Activated CD8-positive, alpha-beta T cell treated with anti-CD3 and anti-CD28 coated beads for 36 hours (primary cell): ENCODE measurements at places on chromosomes 2 and 18. TPM values are rescaled to one million over a fixed set of nuclear protein-coding genes. Genes with fewer than 3 reads are reported as not detected.
A peak's percentile ranks its signal among the peaks of the same experiment; 100 is the strongest.

GRCh38 chr2:10891848-10892247 is 19.9 kb upstream of the KCNF1 start:
- no peaks in the 10 kb centered on the region for H3K4me1 ChIP-seq
- DNase-seq: no peak
- H3K27me3 ChIP-seq: peaks cover 9% of the 10 kb centered on the region
- no peak overlapping the region for H3K4me3 ChIP-seq

GRCh38 chr18:46338205-46338604 is 234.0 kb downstream of the HAUS1 start:
- peaks cover 50% of the 10 kb centered on the region for H3K27me3 ChIP-seq
- peaks cover 23% of the 10 kb centered on the region for H3K4me1 ChIP-seq
- no peak for DNase-seq
- H3K27ac ChIP-seq: no peak overlapping the region
- no peaks in the 10 kb centered on the region for H3K36me3 ChIP-seq

GREB1 gene
- total RNA-seq: 1.5 TPM

TXNDC2 gene
- total RNA-seq: not detected

- no peaks in the 10 kb centered on the region for H3K36me3 ChIP-seq
- no peaks in the 10 kb centered on the region for H3K4me1 ChIP-seq
- H3K27ac ChIP-seq: no peak overlapping the region
- no peak overlapping the region for H3K4me3 ChIP-seq
- peaks cover 14% of the 10 kb centered on the region for H3K27me3 ChIP-seq
Measured at GRCh38 chr2:71530641-71531332, 77.4 kb downstream of the DYSF start.

GRCh38 chr2:21043744-21044532 is at the start of gene APOB:
TSS of gene APOB (minus strand) at chr2:21044073. CDS start at chr2:21043945, 128 bp downstream.
- no peaks in the 10 kb centered on the region for H3K36me3 ChIP-seq
- peaks cover 3% of the 10 kb centered on the region for H3K4me1 ChIP-seq
- H3K4me3 ChIP-seq: no peak within 1 kb of the TSS
- H3K27me3 ChIP-seq: peaks cover 14% of the 10 kb centered on the region
- DNase-seq: no peak

- H3K4me1 ChIP-seq: no peaks in the 10 kb centered on the region
- no peak overlapping the region for H3K4me3 ChIP-seq
- H3K27me3 ChIP-seq: no peaks in the 10 kb centered on the region
- H3K36me3 ChIP-seq: no peaks in the 10 kb centered on the region
- DNase-seq: no peak
Measured at GRCh38 chr2:194105358-194105757, 1551.7 kb upstream of the SLC39A10 start.

CPO gene
- total RNA-seq: not detected

CLK1 gene
- total RNA-seq: 121 TPM

GRCh38 chr18:36176711-36177110 is 10.6 kb upstream of the MOCOS start:
- peaks cover 26% of the 10 kb centered on the region for H3K36me3 ChIP-seq
- peaks cover 10% of the 10 kb centered on the region for H3K4me1 ChIP-seq
- H3K27me3 ChIP-seq: no peaks in the 10 kb centered on the region
- no peak overlapping the region for H3K27ac ChIP-seq
- H3K4me3 ChIP-seq: no peak overlapping the region
- no peak for DNase-seq

GRCh38 chr2:182585001-182585400 is 131.1 kb upstream of the DNAJC10 start:
- H3K36me3 ChIP-seq: no peaks in the 10 kb centered on the region
- H3K4me3 ChIP-seq: no peak overlapping the region
- DNase-seq: no peak
- no peak overlapping the region for H3K27ac ChIP-seq
- no peaks in the 10 kb centered on the region for H3K27me3 ChIP-seq
- H3K4me1 ChIP-seq: no peaks in the 10 kb centered on the region

DNA sequence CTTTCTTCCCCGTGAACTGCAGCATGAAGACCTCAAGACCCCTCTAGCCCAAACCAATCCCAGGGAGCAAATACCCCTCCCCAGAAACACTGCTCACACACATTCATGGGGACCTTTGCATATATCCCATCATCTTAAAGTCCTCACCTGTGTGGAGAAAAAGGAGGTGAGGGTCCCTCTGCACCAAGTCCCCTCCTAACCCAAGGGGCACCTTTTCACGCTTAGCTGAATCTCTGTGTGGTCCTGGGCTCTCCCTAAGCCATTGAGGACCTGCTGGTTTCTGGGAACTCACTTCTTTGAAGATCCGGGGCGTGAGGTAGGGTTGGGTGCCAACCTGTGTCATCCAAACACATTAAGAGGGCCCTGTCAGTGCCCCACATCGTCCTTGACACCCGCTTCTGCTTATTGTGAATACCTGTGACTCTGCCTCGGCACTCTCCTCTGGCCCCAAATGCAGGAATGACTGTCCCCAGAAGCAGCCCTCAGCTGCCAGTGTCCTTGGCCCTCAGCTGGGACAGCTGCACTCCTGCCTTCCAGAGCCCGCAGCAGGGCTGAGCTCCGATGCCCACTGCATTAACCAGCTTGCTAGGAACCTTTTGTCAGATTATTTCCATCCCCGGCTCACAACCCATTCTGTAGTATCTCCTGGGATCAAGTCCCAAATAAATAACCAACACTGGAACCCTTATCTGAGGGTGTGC is 41.3 kb upstream of the ITM2C start:
- no peak for DNase-seq
- peaks cover 24% of the 10 kb centered on the region for H3K27me3 ChIP-seq
- H3K4me3 ChIP-seq: no peak overlapping the region
- peaks cover 8% of the 10 kb centered on the region for H3K36me3 ChIP-seq
- peaks cover 11% of the 10 kb centered on the region for H3K4me1 ChIP-seq
- no peak overlapping the region for H3K27ac ChIP-seq

FEV gene
- total RNA-seq: not detected

- H3K4me1 ChIP-seq: no peaks in the 10 kb centered on the region
- H3K27ac ChIP-seq: no peak overlapping the region
- H3K36me3 ChIP-seq: no peaks in the 10 kb centered on the region
- no peaks in the 10 kb centered on the region for H3K27me3 ChIP-seq
Measured at GRCh38 chr2:71499691-71500090, 46.3 kb downstream of the DYSF start.

DNA sequence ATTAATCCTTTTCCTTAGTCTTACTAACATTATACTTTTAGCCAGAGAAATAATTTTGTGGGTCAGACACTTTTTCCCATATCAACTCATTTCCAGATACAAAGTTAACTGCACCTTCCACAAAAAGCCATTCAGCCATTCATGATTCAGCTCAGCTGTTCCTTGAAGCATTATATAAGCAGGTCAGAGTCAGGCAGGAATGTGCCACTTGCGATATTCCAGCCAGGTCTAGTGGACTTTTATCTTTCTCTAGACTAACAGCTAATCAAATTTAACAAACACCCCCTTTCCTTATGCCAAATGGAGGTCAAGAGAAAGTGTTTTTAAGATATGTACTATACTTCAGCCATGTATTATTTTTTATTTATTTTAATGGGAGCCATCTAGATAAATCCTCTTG is 75.6 kb upstream of the EPB41L3 start:
- H3K27me3 ChIP-seq: peaks cover 5% of the 10 kb centered on the region
- no peaks in the 10 kb centered on the region for H3K36me3 ChIP-seq
- DNase-seq: no peak
- H3K4me3 ChIP-seq: no peak overlapping the region

DNA sequence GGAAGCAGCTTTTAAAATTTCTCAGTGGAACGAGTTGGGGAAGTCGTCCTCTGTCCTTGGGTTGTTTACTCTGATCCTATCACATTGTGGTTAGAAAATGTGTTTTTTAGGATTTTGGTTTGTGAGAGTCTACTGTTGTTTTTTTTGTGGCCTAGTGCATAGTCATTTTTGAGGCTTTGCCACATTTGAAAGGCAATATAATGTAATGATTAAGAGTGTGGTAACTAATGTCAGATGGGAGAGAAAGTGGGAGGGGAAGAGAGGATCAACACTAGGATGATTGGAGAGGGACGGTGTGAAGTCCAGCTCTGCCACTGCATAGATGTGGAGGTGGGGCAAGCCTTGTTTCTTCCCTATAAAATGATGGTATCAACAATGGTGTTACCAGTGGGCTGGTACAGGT is 8.5 kb downstream of the SP140L start:
- peak overlapping the region; percentile 88 for H3K27ac ChIP-seq
- DNase-seq: no peak
- H3K36me3 ChIP-seq: peaks cover 65% of the 10 kb centered on the region
- H3K27me3 ChIP-seq: no peaks in the 10 kb centered on the region
- peak overlapping the region; percentile 63 for H3K4me3 ChIP-seq

DNA sequence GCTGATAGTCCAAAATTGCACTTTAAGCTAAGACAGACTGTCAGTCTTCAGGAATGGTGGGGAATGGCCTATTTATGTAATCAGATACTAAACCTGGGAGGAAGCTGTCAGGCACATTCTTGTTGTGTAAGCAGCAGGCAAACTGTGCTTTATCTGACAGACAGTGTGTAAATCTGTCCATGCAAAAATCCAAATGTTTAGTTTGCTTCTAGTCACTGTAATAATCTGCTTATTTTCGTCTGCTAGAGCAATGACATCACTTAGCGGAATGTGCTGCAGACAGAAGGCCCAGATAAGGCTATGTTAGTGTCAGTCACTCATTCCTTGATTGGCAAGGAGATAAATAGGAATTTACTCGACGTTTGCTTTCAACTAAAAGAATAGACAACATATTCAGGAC is 263.5 kb downstream of the ZNF407 start:
- H3K4me1 ChIP-seq: no peaks in the 10 kb centered on the region
- H3K27me3 ChIP-seq: no peaks in the 10 kb centered on the region
- no peak for DNase-seq

DNA sequence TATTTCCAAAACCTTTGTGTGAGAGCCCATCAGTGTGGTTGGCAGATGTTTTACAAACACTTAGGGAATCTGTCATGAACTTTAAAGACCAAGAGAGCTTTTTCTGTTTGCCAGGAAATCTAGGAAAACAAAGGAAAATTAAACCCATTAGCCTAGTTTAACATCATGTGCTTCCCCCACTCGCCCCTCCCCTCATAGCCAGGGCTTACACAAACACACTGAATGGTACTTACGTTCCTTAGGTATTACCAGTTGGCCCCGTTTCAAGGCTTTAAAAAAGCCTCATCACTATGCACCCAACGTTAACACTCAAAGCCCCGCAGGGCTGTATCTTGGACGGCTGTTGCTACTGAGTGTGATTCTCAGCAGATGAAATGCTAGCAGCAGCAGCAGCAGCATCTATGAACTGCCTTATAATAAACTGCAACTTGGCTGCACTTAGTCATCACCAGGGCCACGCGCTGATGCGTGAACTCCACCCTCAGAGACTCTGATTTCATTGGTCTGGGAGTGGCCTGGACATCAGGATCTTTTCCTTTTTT is 20.1 kb upstream of the TTC39C start:
- peaks cover 45% of the 10 kb centered on the region for H3K4me1 ChIP-seq
- H3K4me3 ChIP-seq: peak overlapping the region; percentile 63
- peak overlapping the region; percentile 82 for H3K27ac ChIP-seq
- H3K36me3 ChIP-seq: peaks cover 1% of the 10 kb centered on the region
- no peaks in the 10 kb centered on the region for H3K27me3 ChIP-seq
- DNase-seq: peak; percentile 53

GRCh38 chr2:207503234-207503633 is 26.5 kb upstream of the CREB1 start:
- no peaks in the 10 kb centered on the region for H3K36me3 ChIP-seq
- H3K27ac ChIP-seq: no peak overlapping the region
- peaks cover 61% of the 10 kb centered on the region for H3K4me1 ChIP-seq
- no peaks in the 10 kb centered on the region for H3K27me3 ChIP-seq
- H3K4me3 ChIP-seq: no peak overlapping the region
- DNase-seq: peak; percentile 44

DCDC2C gene
- total RNA-seq: not detected

COL6A3 gene
- 4.0 TPM for total RNA-seq

DQX1 gene
- 0.96 TPM for total RNA-seq

DNA sequence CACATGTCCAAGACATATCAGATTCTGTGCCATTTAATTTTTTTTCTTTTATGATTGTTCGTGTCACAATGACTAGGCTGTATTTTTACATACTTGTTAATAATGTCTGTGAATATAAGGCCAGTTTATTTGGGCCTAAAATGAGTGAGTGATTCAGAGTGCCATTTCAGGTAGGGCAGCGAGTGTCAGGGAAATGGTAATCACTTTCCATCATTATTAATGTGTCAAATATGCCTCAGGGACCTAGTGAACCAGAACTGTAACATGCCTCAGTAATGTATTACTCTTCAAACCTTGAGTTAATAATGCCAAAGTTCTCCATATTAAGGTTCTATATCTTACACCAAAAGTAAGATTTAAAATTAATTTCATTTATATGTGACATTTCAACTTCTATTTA is 8.6 kb downstream of the FAM171B start:
- peaks cover 8% of the 10 kb centered on the region for H3K27me3 ChIP-seq
- DNase-seq: no peak
- no peaks in the 10 kb centered on the region for H3K36me3 ChIP-seq
- no peak overlapping the region for H3K4me3 ChIP-seq

GRCh38 chr2:8761529-8762164 is 75.8 kb downstream of the KIDINS220 start:
- no peaks in the 10 kb centered on the region for H3K4me1 ChIP-seq
- DNase-seq: no peak
- H3K36me3 ChIP-seq: peaks cover 24% of the 10 kb centered on the region
- no peak overlapping the region for H3K4me3 ChIP-seq
- no peaks in the 10 kb centered on the region for H3K27me3 ChIP-seq

GRCh38 chr2:56155188-56155587 is 28.6 kb upstream of the CCDC85A start:
- no peaks in the 10 kb centered on the region for H3K27me3 ChIP-seq
- DNase-seq: no peak
- no peak overlapping the region for H3K4me3 ChIP-seq
- H3K27ac ChIP-seq: no peak overlapping the region

LOXL3 gene
- total RNA-seq: 0.38 TPM

GRCh38 chr2:201813996-201814760 is 7.8 kb downstream of the CDK15 start:
- H3K27ac ChIP-seq: no peak overlapping the region
- H3K4me3 ChIP-seq: no peak overlapping the region
- no peak for DNase-seq
- no peaks in the 10 kb centered on the region for H3K36me3 ChIP-seq
- H3K27me3 ChIP-seq: peaks cover 10% of the 10 kb centered on the region

- H3K27me3 ChIP-seq: no peaks in the 10 kb centered on the region
- H3K36me3 ChIP-seq: no peaks in the 10 kb centered on the region
- DNase-seq: no peak
- H3K4me1 ChIP-seq: no peaks in the 10 kb centered on the region
- H3K4me3 ChIP-seq: no peak overlapping the region
- no peak overlapping the region for H3K27ac ChIP-seq
Measured at GRCh38 chr2:16277117-16277516, 336.8 kb downstream of the MYCN start.

FBXO36 gene
- 1.6 TPM for total RNA-seq

- no peaks in the 10 kb centered on the region for H3K4me1 ChIP-seq
- no peak for DNase-seq
Measured at GRCh38 chr2:100250645-100251044, 71.7 kb downstream of the LONRF2 start.

RSAD2 gene
- 2.8 TPM for total RNA-seq

GRCh38 chr2:216004697-216005283 is 8.6 kb downstream of the MREG start:
- H3K27ac ChIP-seq: peak overlapping the region; percentile 78
- peaks cover 48% of the 10 kb centered on the region for H3K4me1 ChIP-seq
- no peaks in the 10 kb centered on the region for H3K27me3 ChIP-seq
- peak overlapping the region; percentile 18 for H3K4me3 ChIP-seq
- no peaks in the 10 kb centered on the region for H3K36me3 ChIP-seq
- DNase-seq: peak; percentile 44
